Activated CD8-positive, alpha-beta T cell treated with anti-CD3 and anti-CD28 coated beads for 36 hours (primary cell): ENCODE measurements at places on chromosomes 12 and 14. TPM values are rescaled to one million over a fixed set of nuclear protein-coding genes. Genes with fewer than 3 reads are reported as not detected.

ADAM21 gene
- not detected for total RNA-seq

MGP gene
- not detected for total RNA-seq

PTGER2 gene
- 19.9 TPM for total RNA-seq

CLEC4C gene
- total RNA-seq = not detected

TRAFD1 gene
- 35.8 TPM for total RNA-seq

RPS26 gene
- 29.7 TPM for total RNA-seq

TDP1 gene
- 97.2 TPM for total RNA-seq

INHBC gene
- not detected for total RNA-seq

ARHGEF40 gene
- 0.18 TPM for total RNA-seq

DNA sequence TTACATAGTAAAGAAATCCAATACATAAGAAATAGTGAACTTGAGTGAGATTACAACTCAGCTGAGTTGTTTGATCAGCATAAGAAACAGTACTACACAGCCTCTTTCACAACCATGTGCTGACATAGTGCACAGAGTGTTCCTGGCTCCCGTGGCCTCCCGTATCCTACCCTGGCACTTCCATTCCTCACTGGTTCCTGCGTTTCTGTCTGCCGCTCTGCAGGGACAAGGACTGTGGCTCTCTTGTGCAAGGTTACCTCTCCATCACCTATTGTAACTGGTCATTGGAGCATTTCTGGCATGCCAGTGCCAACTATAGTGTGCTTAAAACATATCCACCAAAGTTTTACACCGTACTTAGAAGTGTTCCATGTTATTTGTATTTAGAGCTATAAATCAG lies 46.3 kb upstream of the PCED1B start:
- peak overlapping the region; percentile 62 for H3K27ac ChIP-seq
- DNase-seq = no peak
- H3K36me3 ChIP-seq = no peaks in the 10 kb centered on the region
- peaks cover 37% of the 10 kb centered on the region for H3K4me1 ChIP-seq

DNA sequence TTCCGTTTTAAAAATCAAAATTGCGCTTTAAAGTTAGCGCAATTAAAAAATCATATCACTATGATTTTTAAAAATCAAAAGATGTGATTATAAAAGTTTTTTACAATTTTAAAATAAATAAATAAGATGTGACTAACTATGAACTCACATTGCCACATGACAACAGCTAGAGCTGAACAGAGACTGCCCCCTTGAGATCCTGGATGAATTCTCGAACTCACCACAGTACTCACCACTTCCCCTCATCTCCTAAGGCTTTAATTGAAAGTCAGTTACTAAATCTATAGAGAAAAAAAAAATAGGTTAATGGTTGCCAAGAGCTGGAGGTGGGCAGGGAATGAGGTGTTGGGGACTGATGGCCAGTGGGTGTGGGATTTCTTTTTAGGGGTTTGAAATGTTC lies 384.2 kb downstream of the ZFP36L1 start:
- H3K27me3 ChIP-seq = no peaks in the 10 kb centered on the region
- DNase-seq = peak; percentile 27
- H3K36me3 ChIP-seq = no peaks in the 10 kb centered on the region
- no peak overlapping the region for H3K4me3 ChIP-seq
- H3K4me1 ChIP-seq = peaks cover 35% of the 10 kb centered on the region
- no peak overlapping the region for H3K27ac ChIP-seq

DNA sequence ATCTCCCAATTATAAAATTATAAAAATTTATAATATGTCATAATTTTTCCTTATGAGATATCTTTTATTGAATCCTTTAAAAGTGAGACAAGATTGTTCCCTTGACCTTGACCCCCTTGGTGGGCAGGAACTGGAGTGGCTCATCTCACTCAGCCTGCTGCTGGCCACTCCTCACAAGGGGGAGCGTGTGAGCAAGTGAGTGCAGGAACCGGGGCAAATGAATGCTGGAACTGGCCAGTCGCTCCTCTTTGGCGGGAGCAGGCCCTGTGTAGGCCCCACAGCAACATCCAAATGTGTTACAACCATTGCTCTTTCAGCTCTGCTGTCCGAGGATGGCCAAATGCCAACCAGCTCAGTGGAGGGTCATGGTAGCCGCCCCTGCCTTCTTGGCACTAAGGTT lies 178.8 kb downstream of the ETNK1 start:
- DNase-seq = no peak
- H3K27me3 ChIP-seq = peaks cover 3% of the 10 kb centered on the region
- no peaks in the 10 kb centered on the region for H3K4me1 ChIP-seq
- H3K27ac ChIP-seq = no peak overlapping the region

DNA sequence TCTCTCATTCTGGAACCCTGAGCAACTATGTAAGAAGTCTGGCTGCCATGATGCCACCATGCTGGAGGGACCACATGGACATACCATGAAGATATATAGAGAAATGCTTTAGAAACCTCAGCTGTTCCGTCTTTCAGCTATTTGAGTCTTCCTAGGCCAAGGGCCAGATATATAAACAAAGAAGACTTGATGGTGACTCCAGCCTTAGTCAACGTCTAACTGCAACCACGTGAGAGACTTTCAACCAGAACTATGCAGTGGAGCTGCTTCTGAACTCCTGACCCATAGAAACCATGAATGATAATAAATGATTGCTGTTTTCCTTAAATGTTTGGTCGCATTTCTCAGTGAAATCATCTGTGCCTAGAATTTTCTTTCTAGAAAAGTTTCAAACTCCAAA lies 20.0 kb upstream of the KITLG start:
- DNase-seq = no peak
- no peaks in the 10 kb centered on the region for H3K4me1 ChIP-seq
- no peak overlapping the region for H3K4me3 ChIP-seq
- no peak overlapping the region for H3K27ac ChIP-seq
- H3K27me3 ChIP-seq = no peaks in the 10 kb centered on the region

DNA sequence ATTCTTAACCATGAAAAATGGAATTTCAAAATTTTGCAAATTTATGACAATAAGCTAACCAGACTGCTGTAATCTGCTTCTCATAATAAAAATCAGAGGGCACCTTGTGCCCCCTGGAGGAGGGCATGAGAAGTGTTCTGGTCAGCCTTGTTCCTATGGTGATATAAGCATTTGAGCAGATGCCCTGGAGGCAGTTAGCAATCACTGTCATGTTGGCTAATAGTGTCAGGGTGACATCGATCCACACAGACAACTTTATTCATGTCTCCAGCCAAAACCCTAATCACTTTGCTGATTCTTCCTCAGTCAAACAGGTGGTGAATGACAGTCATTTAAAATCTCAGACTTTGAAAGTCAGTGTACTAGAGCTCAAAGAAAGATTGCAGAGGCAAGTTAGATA lies 943.0 kb downstream of the GALC start:
- H3K4me3 ChIP-seq = no peak overlapping the region
- H3K27ac ChIP-seq = no peak overlapping the region
- DNase-seq = peak; percentile 9
- no peaks in the 10 kb centered on the region for H3K4me1 ChIP-seq
- H3K36me3 ChIP-seq = no peaks in the 10 kb centered on the region

DNA sequence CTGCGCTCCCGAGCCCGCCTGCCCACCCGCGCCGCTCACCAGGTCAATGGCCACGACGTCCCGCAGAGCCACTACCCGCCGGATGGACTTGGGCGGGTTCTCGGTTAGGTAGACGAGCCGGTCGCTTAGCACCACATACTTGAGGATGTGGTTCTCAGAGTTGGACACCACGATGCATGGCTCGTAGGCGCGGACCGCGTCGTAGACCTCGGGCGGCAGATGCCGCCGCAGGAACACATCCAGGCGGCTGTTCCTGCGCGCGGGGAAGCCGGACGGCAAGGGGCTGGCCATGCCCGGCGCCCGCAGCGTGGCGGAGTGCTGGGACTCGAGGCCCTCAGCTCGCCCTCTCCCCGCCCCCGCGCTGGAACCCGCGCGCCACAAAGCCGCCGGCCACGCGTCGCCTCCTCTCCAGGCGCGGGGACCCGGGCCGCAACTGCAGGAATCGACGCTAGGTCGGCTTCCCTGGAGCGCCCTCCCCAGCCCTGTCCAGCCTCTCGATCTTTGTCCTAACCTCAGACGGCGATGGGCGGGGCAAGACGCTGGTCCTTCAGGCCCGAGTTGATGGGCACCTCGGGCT lies at the start of gene C12orf56:
Gene C12orf56 (minus strand): TSS at position 484 of the 577 bp plus-strand sequence. CDS start 193 bp downstream, at position 291.
- peaks cover 16% of the 10 kb centered on the region for H3K4me1 ChIP-seq
- peak within 1 kb of the TSS; percentile 67 for H3K4me3 ChIP-seq
- peaks cover 11% of the 10 kb centered on the region for H3K27me3 ChIP-seq
- no peaks in the 10 kb centered on the region for H3K36me3 ChIP-seq
- DNase-seq = peak; percentile 40

GRCh38 chr12:14751986-14752385 lies 51.3 kb downstream of the WBP11 start:
- H3K36me3 ChIP-seq = peaks cover 6% of the 10 kb centered on the region
- H3K4me3 ChIP-seq = no peak overlapping the region
- H3K27ac ChIP-seq = no peak overlapping the region
- no peaks in the 10 kb centered on the region for H3K4me1 ChIP-seq

- no peak overlapping the region for H3K27ac ChIP-seq
- DNase-seq = no peak
- peaks cover 2% of the 10 kb centered on the region for H3K36me3 ChIP-seq
- peaks cover 3% of the 10 kb centered on the region for H3K4me1 ChIP-seq
Measured at GRCh38 chr14:104999361-104999760, 13.8 kb downstream of the CLBA1 start.

GRCh38 chr14:39446131-39446744 lies 14.0 kb upstream of the FBXO33 start:
- peak overlapping the region; percentile 94 for H3K27ac ChIP-seq
- no peaks in the 10 kb centered on the region for H3K27me3 ChIP-seq
- H3K36me3 ChIP-seq = peaks cover 2% of the 10 kb centered on the region
- no peak for DNase-seq

- no peaks in the 10 kb centered on the region for H3K27me3 ChIP-seq
- H3K27ac ChIP-seq = peak overlapping the region; percentile 2
- no peak overlapping the region for H3K4me3 ChIP-seq
- peaks cover 4% of the 10 kb centered on the region for H3K36me3 ChIP-seq
- H3K4me1 ChIP-seq = peaks cover 36% of the 10 kb centered on the region
Measured at GRCh38 chr12:122840580-122841513, 5.6 kb downstream of the HIP1R start.

- peaks cover 45% of the 10 kb centered on the region for H3K27me3 ChIP-seq
- no peak for DNase-seq
- H3K36me3 ChIP-seq = no peaks in the 10 kb centered on the region
- no peak overlapping the region for H3K27ac ChIP-seq
- H3K4me1 ChIP-seq = peaks cover 12% of the 10 kb centered on the region
- H3K4me3 ChIP-seq = no peak overlapping the region
Measured at GRCh38 chr14:23579739-23580138, 1.1 kb upstream of the JPH4 start.

DNA sequence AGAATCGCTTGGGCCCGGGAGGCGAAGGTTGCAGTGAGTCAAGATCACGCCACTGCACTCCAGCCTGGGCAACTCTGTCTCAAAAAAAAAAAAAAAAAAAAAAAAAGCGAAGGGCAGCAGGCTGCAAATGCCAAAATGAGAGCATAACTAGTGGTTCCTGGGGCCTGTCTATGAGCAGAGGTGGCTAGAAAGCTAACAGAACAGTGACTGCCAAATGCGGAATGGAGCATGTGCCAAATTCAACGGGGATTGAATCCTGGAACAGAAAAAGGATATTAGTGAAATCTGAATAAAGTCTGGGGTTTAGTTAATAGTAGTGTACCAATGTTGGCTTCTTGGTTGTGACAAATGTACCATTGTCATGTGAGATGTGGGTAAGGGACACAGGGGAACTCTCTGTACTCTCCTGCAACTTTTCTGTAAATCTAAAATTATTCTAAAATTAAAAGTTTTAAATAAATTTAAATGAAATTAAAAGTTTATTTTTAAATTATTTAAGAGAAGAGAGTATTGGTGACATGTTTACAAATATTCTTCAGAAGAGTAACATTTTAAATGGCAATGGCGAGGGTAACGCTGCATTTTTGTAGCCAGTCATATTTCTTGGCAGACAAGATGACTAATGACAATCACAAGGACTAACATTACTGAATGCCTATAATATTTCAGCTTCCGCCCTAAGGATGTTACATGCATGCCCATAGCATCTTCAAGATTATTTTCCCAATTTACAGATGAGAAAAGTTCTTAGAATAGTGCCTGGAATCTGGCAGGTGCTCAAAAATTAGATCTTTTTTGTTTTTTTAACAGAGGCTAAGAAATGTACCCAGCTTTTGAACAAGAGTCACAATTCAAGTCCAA lies 28.9 kb upstream of the NUDT4 start:
- H3K4me1 ChIP-seq = no peaks in the 10 kb centered on the region
- no peaks in the 10 kb centered on the region for H3K27me3 ChIP-seq
- no peak overlapping the region for H3K4me3 ChIP-seq
- H3K36me3 ChIP-seq = no peaks in the 10 kb centered on the region

DNA sequence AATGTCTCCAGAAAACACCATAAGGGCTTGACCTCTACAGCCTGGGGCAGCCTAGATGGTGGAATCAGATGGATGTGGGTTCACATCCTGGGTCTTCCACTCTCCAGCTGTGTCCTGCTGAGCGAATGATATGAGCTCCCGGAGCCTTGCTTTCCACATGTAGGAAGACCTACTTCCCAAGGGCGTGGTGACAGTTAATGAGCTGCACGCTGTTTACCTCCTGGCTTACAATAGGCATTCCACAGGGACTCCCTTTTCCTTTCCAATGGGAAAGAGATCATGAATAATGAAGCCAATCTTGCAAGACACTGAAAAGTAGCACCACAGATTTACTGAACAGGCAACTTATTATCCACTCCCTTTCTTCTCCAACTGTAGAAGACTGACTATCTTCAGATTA lies 46.1 kb downstream of the TMTC1 start:
- no peak overlapping the region for H3K4me3 ChIP-seq
- H3K4me1 ChIP-seq = no peaks in the 10 kb centered on the region
- no peak overlapping the region for H3K27ac ChIP-seq
- no peak for DNase-seq

GRCh38 chr14:54864526-54864925 lies 38.1 kb downstream of the GCH1 start:
- no peaks in the 10 kb centered on the region for H3K27me3 ChIP-seq
- H3K27ac ChIP-seq = no peak overlapping the region
- peaks cover 16% of the 10 kb centered on the region for H3K4me1 ChIP-seq
- no peak overlapping the region for H3K4me3 ChIP-seq
- H3K36me3 ChIP-seq = peaks cover 6% of the 10 kb centered on the region
